AG08395 (cell line): ENCODE measurements at places on chromosomes 2 and 18.
A peak's percentile ranks its signal among the peaks of the same experiment; 100 is the strongest.

- no peak for DNase-seq
Observed at GRCh38 chr2:11330457-11331142, 13.8 kb downstream of the ROCK2 start.

GRCh38 chr2:71458413-71459083, 5.2 kb downstream of the DYSF start:
- peak; percentile 61 for DNase-seq

GRCh38 chr2:12487253-12488004, 229.3 kb upstream of the TRIB2 start:
- no peak for DNase-seq

- no peak for DNase-seq
Observed at GRCh38 chr2:132780651-132781050, 110.6 kb upstream of the LYPD1 start.

GRCh38 chr2:187527262-187527661, 27.0 kb downstream of the TFPI start:
- peak; percentile 35 for DNase-seq

GRCh38 chr2:126645211-126645618, 10.7 kb upstream of the GYPC start:
- DNase-seq = no peak

- DNase-seq = no peak
Observed at GRCh38 chr2:8495189-8495989, 186.5 kb upstream of the ID2 start.

- peak; percentile 85 for DNase-seq
Observed at GRCh38 chr2:170022692-170023091, 155.3 kb upstream of the MYO3B start.

DNA sequence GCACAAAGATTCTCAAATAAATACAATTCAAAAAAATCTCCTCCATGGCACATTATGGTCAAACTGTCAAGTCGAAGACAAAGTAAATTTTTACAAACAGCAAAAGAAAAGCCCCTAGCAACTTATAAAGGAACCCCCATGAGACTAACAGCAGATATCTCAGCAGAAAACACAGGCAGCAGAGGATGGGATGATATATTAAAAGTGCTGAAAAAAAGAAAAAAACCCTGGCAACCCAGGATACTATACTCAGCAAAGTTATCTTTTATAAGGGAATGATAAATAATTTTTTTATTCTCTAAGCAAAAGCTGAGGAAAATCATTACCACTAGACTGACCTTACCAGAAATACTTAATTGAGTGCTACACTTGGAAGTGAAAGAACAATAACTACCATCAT, 326.4 kb downstream of the CYRIA start:
- no peak for DNase-seq

DNA sequence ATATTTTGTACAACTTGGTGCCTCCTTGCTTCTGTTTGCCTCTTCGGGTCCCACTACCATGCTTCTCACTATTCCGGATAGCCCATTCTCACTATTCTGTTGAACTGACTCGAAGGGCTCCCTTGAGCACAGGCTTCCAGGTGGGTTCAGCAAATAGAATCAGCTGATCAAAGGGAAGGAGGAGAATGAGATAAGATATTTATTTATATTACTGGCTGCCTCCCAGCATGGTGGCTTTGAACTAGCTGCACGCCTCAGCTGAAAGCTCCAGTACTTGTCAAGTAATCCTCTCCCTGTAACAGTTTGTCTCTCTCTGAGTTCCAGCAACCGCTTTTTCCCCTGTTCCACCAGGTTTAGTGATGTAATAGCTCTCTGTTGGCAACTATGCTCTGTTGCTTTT, 187.8 kb upstream of the HNRNPA3 start:
- DNase-seq = no peak

GRCh38 chr2:20211860-20212458, 13.0 kb downstream of the SDC1 start:
- no peak for DNase-seq

DNA sequence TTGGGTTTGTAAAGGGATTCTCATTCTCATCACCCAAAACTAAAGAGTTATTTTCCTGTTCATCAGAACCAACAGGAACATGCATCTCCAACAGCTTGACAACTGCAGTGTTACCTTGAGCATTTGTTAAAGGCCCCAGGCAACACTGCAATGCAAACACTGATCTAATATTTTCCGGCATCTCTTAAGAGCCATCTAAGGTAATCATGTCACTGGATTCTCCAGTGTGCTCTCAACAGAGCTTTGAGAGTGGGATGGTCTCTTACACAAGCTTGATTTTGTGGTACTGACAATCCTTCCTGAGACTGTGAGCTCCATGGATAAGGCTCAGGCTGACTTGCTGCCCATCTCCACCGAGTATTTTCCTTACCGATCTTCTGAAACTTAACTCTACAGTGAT, 90.5 kb upstream of the ITGB6 start:
- DNase-seq = no peak

GRCh38 chr18:46262856-46263255, 158.7 kb downstream of the HAUS1 start:
- DNase-seq = no peak

GRCh38 chr2:217953531-217953932, 49.3 kb downstream of the TNS1 start:
- DNase-seq = no peak

DNA sequence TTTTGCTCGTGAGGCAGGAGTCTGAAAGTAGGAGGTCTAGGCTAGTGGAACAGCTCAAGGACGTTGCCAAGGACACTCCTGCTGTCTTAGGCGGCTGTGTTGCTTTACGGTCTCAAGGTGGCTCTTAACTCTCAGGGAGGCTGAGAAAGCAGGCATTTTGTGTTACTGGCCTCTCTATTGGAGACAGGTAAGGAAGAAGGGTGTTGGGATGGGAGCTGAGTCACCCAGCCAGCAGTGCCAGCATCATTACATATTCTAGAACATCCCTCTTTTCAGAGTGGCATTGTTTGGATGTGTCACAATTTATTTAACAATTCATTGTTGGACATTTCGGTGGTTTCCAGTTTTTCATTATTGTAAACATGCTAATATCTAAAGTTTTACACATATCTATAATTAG, 30.8 kb upstream of the TMEM214 start:
- no peak for DNase-seq

GRCh38 chr2:210007895-210008294, 5.5 kb downstream of the RPE start:
- no peak for DNase-seq

- no peak for DNase-seq
Observed at GRCh38 chr2:207491086-207491485, 38.7 kb upstream of the CREB1 start.

- no peak for DNase-seq
Observed at GRCh38 chr2:197500503-197501131, 438 bp downstream of the HSPE1 start.

- DNase-seq = peak; percentile 53
Observed at GRCh38 chr2:203740871-203741281, 34.4 kb downstream of the CD28 start.

DNA sequence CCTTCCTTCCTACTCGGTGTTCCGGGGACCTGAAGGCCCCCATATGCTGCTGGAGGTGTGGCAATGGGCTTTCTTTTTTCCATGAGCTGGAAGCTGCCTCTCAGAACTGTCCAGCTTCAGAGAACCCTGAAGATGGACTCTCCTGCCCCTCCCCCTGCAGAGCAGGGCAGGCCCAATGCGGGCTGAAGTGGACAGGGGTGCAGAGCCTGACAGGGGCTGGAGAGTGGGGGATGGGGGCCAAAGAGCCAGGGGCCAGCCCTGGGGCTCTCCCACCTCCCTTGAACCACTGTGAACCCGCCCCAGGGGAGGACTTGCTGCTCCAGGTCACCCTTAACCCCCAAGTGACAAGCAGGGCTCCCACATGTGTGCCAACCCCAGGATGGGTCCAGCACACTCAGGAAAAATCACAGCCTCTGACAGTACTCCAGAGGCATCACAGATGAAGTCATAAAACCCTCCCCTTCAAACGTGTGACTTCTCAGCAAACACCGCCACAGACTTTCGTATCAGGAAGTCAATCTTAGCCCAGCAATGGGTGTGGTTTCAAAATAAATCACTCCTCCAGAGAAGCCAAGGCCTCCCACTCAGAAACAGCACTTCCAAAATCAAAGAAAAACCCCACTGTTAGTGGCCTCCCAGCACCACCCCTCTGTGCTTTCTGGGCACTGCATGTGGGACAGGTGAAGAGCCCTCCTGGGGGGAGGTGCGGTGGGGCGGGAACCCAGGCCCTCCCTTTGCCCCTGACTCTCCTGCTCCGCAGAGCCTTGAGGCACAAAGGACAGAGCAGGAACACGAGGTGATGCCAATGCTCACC, 135.8 kb downstream of the HDAC4 start:
- peak; percentile 54 for DNase-seq

DNA sequence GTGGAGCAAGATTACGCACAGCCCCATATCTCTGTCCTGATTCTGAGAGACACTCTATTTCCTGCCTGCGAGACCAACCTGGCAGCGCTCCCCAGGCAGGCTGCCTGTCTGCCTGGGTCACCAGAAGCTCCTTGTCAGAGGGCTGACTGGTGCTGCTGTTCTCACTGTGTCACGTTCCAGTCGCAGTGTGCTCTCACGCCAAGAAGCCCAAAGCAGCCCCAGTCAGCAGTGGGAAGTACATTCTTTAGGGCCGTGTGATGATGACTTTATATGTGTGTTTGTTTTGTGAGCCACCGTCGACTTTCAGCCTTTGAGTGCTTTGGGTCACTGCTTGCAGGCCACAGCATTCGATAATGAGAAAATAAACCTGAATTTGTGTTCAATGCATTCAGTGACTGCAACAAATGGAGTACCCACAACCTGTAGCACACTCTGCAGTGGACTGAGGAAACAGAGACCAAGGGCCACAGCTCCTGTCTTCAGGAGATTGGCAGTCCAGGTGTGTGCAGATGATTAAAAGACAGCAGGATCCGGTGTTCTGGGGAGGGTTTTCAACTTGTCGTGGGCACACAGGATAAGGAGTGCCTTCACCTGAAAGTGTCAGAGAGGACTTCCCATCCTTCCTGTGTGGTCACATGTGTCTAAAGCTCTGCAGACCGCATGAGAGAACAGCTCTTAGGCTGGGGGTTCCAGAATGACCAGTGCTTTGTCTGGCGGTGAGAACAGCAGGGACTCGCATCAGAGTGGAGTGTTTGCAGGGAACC, 4.8 kb downstream of the TNFRSF11A start:
- peak; percentile 61 for DNase-seq

- no peak for DNase-seq
Observed at GRCh38 chr2:20447437-20448245, 767 bp downstream of the RHOB start.

DNA sequence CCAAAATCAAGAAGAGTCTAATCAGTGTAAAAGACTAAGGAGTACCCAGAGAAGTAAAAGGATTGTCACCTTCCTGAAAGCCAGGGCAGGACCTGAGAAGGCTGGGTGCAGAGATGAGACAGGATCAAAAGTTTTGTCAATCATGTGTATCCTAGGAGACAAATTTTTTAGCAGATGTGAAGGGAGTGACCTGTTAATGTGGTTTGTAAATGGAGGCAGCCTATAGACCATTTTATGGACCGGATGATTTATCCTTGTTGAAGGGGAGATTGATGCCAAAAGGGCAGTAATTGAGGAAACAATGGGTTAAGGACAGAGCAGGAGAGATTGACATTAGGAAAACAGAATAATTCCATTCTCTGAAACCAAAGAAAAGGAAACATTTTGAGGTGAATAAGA, 813 bp downstream of the NDC80 start:
- no peak for DNase-seq

DNA sequence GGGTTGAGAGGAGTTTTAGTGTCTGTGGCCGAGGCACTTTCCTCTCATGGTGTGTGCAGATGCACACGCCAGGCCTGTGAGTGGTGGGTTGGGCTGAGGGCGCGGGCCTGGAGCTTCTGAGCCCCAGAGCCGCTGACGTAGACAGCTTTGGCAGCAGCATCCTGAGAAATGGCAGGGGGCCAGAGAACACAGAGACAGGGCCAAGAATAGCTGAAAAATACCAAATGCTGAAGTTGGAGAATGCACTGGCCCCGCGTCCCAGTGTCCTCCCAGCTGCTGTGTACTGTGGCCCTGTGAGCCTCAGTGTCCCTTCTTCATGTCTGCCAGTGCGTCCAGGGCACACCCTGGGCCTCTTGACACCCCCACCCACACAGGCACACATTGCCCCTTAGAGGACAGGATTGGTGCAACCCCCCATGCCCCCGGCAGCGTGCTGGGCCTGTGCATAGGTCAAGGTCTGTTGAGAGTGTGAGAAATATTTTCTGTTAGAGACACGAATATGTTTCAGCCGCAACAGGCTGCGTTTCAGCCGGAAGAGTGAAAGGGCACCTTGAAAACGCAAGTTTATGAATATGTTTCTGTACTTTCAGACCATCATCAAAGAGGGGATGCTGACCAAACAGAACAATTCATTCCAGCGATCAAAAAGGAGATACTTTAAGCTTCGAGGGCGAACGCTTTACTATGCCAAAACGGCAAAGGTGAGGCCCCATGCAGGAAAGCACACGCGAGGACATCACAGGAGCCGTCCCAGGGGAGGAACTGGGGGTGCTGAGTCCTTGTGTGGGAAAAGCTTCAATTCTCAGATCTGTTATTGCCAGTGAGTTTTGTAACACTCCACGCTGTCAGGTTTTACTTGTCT, 33.6 kb downstream of the DGKD start:
- DNase-seq = peak; percentile 89

GRCh38 chr2:105876191-105876590, 131.5 kb downstream of the NCK2 start:
- no peak for DNase-seq

DNA sequence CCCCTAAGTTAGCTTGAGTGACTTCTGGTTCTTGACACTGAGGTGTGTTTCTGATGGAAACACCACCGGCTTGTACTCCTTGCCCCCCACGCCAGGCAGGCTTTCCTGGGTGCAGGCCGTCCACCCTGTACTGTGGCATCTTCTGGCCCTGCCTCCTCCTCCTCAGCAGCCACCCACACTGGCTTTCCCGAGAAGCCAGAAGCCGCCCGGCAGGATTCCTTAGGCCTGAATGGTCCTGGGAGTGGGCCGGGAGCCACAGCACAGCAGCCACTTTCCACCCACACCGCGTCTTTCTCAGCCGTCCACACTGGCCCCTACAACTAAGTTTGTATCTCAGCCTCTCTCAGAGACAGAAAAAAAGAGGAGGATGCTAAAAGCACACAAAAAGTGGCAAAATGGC, 2.1 kb upstream of the HSBP1L1 start:
- no peak for DNase-seq

GRCh38 chr2:75077909-75078308, 119.5 kb downstream of the POLE4 start:
- no peak for DNase-seq
